GM03348 (cell line): ENCODE measurements at places on chromosomes 16 and 17.
A peak's percentile ranks its signal among the peaks of the same experiment; 100 is the strongest.

DNA sequence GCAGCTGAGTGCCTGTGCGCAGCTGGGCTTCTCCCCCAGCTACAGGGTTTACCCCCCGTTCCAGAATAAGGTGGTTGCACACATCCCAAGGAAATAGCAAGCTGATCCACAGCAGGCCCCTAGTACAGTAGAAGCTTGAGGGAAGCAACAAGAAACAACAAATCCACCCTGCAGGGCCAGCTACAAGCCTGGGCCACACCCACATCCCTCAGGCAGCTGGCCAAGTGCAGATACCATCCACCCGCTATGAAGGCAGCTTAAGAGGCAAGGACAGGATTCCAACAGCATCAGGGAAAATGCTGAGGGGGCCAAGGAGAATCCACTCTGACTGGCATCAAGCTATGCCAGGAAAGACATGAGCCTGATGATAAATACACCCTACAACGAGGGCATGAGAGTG is 66.9 kb upstream of the RCVRN start:
- peak; percentile 82 for DNase-seq

DNA sequence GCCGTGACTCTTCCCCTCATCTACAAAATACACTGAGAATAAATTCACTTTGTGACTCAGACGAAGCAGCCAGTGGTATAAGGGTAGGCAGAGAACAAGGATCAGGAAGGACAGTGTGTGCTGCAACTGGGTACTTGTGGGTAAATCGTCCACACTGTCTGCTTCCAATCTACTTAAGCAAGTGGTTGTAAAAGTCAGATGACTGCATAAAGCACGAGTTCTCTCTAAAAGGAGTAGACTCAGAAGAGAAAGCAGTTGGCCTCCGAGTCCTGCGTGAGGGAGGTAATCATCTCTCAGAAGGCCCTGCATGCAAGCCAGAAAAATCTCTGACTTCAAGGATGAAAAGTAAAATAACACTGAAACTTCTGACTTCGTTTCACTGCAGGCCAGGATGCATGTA is 43.1 kb downstream of the ANKFY1 start:
- DNase-seq, result no peak

GRCh38 chr16:58999762-59000161 is 265.6 kb upstream of the GOT2 start:
- no peak for DNase-seq

DNA sequence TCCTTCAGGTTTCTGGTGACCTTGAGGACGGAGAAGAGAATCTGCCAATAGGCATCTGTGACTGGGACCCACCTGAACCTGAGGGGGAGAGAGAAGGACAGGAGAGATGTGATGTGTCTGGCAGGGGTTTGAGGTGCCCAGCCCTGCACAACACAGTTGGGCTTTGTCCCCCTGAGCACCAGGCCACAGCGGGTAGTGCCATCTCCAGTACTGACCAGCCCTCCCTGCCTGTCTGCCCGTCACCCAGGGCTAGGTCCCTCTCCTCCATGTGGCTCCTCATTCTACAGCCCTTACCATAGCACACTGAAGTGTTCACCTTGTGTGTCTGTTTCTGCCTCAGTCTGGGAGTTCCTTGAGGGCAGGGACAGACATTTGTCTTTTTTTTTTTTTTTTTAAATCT is 30.8 kb downstream of the NLRP1 start:
- peak; percentile 1 for DNase-seq

GRCh38 chr16:4212211-4212933 is 29.5 kb downstream of the SRL start:
- no peak for DNase-seq

DNA sequence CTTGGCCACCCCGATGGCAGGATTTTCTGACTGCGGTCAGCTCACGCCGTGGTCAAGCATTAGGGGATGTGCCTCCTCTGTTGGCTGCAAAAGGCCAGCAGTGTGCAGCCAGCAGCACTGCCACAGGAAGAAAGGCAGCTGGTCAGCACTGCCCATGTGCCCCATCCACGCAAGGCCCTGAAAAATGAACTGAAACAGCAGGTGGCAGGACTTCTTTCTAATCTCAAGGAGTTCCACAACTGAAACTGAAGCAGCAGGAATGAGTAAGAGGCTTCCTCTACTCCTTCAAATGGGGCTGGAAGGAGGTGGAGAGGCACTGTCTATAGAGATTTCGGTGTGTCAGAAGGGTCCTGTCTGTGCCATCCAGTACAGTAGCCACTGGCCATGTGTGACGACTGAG is 3.2 kb downstream of the ZNF500 start:
- DNase-seq, result no peak

DNA sequence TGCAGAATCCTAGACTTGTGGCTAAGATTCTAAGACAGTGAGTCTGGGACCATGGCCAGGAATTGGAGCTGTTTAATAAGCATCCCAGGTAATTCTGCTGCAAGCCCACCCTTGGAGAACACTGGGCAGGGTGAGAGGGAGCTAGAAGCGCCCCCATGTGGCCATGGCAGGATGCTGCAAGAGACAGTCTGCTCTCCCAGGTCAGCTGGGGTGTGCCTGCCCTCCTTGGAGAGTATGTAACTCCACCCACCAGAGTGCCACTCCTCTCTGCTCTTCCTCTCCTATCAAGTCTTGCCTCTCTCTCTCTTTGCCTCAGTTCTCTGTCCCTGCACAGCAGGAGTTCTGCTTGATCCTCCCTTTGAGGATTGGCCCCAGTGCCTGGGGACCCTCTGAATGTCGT is 14.9 kb downstream of the RCVRN start:
- peak; percentile 60 for DNase-seq

- peak; percentile 7 for DNase-seq
Observed at GRCh38 chr17:70875729-70876310, 706.5 kb downstream of the KCNJ2 start.

DNA sequence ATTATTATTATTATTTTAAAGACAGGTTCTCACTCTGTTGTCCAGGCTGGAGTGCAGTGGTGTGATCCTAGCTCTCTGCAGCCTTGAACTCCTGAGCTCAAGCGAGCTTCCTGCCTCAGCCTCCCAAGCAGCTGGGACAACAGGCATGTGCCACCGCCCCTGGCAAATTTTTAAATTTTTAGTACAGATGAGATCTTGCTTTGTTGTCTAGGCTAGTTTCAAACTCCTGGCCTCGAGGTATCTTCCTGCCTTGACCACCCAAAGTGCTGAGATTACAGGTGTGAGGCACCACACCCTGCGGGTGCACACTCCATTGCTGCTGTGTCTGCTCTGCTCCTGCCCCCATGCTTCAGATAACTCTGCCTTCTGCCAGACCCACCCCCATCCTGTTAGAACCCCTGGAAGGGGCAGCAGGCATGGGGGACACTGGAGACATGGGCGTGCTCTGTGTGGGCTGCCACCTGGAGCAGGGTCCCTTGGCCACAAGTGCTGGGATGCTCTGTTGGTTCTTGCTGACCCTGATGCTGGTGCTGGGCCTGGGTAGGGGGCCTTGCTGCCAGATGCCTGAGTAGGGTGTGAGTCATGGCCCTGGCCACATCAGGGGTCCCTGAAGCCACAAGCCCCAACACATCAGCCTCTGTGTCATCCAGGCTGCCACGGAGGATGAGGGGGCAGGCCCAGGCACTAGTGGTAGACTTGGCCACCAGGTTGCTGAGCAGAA is 2.6 kb downstream of the GGT6 start:
- no peak for DNase-seq

GRCh38 chr16:59973966-59974365 is 1239.8 kb upstream of the GOT2 start:
- DNase-seq, result peak; percentile 11

- no peak for DNase-seq
Observed at GRCh38 chr16:57042157-57043111, 49.9 kb upstream of the CPNE2 start.

DNA sequence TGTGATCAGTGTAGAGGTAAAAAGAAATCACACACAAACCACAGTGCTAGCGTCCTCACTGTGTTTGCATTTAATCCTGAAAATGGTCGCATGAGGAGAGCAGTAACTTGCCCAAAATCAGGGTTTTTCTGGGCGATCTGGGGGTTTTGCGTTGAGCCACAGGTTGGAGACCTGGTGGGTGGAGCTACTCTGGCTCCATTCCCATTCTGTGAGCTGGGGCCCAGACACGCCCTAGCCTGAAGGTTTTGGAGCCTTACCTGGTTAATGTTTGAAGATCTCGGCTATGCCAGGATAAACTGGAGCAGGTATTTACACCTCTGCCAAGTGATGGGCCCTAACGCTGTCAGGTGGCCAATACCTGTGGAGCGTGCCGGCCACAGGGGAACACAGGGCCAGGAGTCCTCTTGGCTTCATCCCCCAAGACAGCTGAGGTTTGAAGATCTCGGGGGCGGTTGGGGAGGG is 48.4 kb downstream of the MPRIP start:
- DNase-seq, result no peak

DNA sequence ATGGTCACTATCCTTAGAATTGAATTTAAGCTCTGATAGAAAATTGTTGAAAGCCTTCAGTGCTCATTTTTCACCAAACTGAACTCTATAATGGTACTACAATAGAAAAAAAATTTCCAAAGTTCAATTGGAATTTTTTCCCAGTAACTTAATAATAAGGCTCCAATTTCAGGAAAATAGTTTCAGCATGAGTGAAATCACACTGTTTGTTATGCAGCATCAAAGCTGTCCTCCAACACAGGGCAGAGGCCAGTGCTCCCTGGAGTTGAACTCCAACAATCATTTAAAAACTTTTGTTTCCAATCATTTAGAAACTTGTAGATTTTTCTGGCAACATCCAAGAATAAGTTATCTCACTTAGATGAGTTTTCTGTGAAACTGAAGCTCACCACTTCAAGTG is 103.1 kb upstream of the HSBP1 start:
- DNase-seq, result no peak

DNA sequence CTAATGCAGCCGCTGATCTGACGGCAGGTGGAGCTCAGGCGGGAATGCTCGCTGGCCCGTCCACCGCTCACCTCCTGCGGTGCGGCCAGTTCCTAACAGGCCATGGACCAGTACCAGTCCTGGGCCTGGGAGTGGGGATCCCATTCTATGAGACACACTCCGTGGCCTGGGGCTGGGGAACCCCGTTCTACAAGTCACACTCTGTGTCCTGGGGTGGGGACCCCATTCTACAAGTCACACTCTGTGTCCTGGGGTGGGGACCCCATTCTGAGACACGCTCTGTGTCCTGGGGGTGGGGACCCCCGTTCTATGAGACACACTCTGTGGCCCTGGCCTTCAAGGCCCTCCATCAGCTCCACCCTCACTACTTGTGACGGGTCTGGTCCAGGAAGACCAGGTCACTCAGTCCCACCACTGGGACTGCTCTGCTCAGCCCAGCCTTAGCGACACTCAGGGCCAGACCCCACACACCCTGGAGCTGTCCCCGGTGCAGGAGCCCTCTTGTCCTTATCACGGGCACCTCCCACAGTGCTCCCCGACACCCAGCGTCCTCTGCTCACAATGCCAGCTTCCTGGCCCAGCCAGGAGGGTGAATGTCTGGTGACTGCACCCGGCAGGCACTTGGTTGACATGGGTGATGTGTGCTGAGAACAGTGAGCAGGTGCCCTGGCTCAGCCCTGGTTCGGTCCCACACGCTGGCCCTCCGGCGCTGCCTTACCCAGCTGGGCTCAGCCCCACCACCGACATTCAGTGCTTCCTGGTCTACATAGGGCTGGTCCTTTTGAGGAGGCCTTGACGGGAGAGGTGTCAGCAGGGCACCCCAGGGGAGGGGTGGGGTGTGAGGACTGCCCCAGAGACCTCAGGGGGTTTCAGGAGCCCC is 89.1 kb downstream of the TBC1D16 start:
- no peak for DNase-seq

DNA sequence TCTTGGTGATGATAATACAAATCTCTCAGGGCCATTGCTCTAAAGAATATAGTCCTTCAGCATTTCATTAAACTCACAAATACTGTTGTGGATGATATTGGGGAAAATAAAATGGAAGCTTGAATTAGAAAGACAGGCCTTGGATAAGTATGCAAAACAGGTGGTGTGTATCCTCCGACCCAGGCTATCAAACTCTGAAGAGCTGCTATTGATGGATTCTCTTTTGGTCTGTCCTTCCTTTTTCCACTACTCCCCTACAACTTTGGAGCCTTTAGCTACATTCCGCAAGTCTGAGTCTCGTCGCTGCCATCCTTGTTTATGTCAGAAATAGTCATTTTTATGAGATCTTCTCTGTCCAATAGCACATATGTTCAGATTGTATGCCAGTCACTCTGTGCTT is 351.6 kb downstream of the KCNJ2 start:
- DNase-seq, result no peak

DNA sequence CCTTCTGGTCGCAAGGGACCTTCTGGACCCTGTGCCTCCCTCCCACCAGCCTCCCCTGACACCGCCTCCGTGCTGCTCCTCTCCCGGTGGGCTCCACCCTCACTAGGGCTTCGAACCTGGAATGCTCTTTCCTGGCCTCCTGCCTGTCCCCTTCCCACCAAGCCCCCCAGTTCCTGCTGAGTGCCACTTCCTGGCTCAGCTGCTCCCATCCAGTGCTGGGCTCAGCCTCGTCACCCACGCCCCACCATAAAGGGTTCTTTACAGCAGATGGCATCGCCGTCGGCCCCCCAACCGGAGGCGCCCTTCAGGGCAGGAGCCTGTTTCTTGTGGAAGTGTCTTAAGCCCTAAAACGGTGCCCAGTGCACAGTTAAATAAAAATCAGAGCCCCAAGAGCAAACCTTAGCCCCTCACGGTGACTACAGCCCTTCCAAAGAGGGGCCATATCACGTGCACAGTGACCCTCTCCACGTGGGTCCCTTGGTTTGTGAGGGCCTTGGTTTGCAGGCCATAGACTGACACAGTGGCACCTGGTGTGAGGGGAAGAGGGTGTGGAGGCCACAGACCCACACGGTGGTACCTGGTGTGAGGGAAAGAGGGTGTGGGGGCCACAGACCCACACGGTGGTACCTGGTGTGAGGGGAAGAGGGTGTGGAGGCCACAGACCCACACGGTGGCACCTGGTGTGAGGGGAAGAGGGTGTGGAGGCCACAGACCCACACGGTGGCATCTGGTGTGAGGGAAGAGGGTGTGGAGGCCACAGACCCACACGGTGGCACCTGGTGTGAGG is 111.4 kb downstream of the METRNL start:
- DNase-seq, result no peak

GRCh38 chr16:86590501-86591144 is 12.3 kb downstream of the FOXL1 start:
- peak; percentile 72 for DNase-seq

- no peak for DNase-seq
Observed at GRCh38 chr17:21299981-21300600, 15.6 kb downstream of the MAP2K3 start.

DNA sequence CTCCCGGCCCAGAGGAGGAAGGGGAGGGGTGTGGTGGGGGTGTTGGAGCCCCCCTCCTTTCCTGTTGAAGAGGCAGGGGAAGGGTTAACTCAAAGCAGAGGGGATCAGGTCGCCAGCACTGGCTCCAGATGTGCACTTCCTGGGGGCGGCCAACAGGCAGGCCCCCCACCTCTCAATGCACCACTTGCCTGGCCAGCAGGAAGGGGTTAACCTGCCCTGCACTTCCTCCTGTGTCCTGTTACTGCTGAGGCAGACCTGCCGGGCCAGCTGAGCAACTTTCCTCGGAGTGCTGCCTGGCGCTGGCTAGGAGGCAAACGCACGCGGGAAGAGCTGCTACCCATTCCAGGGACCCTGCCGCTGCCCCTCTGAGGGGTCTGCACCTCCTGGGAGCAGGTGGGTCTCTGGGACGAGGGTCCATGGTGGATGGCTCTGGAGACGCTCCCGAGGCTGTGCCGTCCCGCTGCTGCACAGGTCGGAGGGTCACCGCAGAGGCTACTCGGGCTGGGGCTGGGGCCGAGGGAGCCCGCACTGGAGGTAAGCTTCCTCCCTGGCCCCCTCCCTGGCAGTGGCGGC is at the start of gene EPN3:
EPN3 (plus strand) TSS at position 284 of the 573 bp plus-strand sequence. CDS start 3,822 bp downstream, outside the sequence.
- no peak for DNase-seq
